AG10803 (cell line): ENCODE measurements at places on chromosomes 7 and 10.
A peak's percentile ranks its signal among the peaks of the same experiment; 100 is the strongest.

DNA sequence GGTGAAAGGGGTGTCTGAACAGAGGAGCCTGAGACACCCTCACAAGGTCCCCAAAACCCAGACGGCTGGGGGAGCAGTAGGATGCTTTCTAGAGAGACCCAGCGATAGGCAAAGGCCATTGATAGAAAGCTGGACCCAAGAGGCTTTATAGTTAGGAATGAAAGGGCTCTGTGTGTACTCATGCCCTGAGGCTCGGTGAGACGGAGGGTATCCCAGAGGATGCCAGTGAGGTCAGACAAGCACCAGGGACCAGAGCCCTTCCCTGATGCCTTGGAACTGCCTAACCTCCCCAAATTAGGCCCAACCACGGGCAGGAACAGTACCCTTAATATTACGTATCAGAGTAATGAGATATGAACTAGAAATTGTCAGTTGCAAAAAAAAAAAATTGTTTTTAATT lies 48.6 kb upstream of the RTKN2 start:
- no peak for DNase-seq

DNA sequence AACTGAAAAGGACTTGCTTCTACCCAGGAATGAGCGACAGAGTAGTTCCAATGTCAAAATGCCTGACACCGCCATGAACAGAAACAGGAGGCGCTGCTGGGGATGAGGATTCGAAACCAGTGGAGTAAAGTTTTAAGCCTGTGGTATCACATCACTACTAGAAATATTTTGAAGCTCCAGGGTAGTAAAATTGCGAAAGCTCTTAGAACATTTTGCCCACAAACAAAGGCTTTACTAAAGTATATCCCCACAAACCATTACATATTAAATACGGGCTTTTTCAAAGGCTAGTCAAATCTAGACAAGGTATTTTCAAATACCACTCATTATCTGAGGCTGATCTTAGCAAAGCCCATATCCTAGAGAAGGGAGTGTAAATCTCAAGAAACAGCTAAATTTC lies 2.4 kb downstream of the PRDX3 start:
- DNase-seq = peak; percentile 39

DNA sequence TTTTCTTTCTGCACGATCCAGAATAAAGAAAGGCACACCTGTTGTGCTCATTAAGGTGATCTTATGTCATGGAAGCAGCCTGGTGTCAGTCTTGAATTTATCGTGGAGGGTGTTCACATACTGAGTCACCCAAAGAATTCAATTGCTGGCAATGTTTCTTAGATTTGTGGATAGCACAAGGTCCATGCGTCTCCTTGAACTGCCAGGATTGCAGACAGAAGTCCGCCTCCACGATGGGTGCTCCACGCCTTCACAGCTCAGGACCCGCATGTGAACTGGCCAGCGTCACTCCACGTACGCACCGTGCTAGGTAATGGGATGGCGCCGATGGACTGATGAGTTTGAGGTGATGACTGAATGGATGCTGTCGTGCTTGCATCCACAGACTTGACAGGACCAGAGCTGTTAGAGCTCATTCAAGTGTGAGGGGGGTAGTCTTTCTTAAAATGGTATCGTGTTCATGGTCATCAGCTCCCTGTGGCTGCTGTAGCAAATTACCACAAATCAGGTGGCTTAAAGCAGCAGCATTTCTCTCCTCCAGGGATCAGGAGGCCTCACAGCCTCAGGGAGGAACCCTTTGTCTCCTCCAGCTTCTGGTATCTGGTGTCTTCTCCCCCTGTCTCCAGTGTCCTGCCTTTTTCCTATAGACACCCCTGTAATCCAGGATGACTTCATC lies 65.4 kb upstream of the DNAJB6 start:
- DNase-seq = peak; percentile 24

- no peak for DNase-seq
Measured at GRCh38 chr10:60863796-60864195, 80.2 kb downstream of the RHOBTB1 start.

DNA sequence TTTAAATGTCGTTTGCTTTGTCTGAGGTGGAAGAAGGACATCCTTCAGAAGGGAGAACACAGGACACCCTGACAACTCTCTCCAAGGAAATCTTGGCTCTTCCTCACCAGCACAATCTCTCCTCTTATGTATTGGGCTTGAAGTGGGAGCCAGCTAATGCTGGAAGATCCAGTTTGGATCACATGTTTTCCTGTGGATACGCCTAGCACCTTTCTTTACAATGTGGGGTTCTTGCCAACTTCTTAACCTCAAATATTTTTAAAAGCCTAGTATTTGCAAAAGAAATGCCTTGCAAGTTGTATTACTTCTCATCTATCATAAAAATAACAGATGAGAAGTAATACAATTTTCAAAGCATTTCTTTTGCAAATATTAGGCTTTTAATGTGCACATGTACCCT lies 76.4 kb downstream of the FRMD4A start:
- no peak for DNase-seq

GRCh38 chr7:1225441-1226185 lies 7.1 kb upstream of the UNCX start:
- DNase-seq = no peak

DNA sequence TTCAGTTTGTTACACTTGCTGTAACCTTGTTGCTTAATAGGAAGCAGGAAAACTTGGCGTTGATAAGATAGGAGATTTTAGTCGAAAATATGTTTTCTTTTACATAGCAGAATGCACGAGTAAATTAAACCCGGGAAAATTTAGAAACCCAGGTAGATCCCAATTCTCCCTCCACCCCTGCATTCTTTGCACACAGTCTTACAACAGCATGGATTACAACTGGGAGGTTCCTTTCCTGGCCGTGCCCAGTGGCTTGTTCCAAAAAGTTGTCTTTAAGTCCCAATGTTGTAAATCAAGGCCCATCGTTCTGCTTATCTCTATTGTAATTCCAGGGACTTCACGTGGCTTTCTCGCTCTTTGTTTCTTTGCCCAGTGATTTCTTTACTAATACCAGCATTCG lies 1.1 kb upstream of the DPY19L1 start:
- DNase-seq = no peak

GRCh38 chr10:53102424-53102823 lies 329.8 kb upstream of the MBL2 start:
- no peak for DNase-seq

DNA sequence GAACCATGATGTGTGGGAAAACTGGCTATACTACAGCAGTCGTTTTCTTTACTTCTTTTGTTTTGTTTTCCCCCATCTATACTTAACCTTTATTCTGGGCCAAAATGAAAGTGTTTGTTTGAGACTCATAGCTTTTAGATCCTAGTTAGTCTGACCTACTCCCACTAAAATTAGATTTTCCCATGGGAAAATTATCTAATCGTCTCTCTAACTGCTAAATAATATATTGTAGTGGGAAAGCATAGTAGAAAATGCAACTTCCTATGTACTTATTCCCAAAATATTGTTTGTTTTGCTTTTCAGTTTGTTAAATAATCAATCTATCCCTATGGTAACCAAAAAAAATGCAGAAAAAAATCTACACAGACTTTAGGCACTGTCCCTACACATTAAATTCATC lies 96.6 kb downstream of the NOC3L start:
- DNase-seq = no peak

- DNase-seq = no peak
Measured at GRCh38 chr10:27399871-27400270, 104.2 kb upstream of the RAB18 start.

DNA sequence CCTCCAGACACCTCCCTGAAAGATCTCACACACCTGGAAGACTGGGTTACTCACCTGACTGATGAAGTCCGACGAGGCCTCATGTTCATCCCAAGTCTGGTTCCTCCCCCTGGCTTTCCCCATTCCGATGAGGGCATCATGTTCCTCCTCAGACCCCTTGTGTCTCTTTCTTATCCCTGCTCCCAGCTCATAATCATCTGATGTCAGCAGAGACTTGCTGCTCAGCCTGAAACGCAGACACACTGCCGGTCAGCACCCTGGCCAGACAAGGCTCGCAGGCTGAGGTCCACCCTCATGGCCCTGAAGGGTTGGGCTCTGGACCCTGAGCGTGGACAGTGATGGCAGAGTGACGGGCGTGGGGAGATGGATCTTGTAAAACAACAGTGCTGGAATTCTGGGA lies 64.3 kb downstream of the TNRC18 start:
- no peak for DNase-seq
